Activated naive CD8-positive, alpha-beta T cell treated with anti-CD3 and anti-CD28 coated beads for 36 hours (primary cell): ENCODE measurements at places on chromosomes 7 and 10.

- DNase-seq: no peak
These were observed 3.0 kb upstream of the DNAAF5 start for GRCh38 chr7:723541-723940.

GRCh38 chr10:7786430-7786829 is 1.4 kb downstream of the KIN start:
- DNase-seq: no peak

DNA sequence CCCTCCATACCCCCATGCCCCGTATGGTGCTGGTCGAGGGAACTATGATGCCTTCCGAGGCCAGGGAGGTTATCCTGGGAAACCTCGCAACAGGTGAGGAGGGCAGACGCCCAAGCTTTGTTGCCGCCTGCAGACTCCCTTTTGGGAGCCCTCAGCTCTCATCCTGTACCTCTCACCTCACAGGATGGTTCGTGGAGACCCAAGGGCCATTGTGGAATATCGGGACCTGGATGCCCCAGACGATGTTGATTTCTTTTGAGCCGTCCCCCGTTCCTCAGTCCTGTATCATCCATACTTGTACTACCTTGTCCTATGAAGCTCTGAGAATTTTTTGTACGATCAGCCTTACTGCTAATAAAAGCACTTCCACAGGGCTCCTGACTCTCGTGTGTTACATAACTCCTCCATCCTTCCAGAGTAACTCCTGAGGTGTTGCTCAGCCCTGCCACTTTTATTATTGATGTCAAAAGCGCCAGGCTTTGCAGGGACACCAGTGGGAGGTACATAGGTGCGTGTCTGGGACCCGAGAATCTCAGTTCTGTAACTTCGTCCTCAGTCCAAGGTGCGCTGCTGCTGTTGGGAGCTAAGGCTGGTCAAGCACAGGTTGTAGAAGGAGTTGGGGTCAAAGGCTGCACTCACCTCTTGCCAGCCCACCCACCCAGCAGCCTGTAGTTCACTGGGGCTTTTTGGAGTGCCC is 1.1 kb downstream of the UFSP1 start:
- DNase-seq: no peak

- DNase-seq: no peak
These were observed 117.1 kb upstream of the PODXL start for GRCh38 chr7:131673576-131673975.

GRCh38 chr10:117366741-117367140 is 8.5 kb downstream of the PDZD8 start:
- DNase-seq: no peak

GRCh38 chr10:1264001-1264400 is 207.8 kb downstream of the WDR37 start:
- DNase-seq: no peak

- DNase-seq: no peak
These were observed 21.9 kb downstream of the UNC5B start for GRCh38 chr10:71234004-71234894.

DNA sequence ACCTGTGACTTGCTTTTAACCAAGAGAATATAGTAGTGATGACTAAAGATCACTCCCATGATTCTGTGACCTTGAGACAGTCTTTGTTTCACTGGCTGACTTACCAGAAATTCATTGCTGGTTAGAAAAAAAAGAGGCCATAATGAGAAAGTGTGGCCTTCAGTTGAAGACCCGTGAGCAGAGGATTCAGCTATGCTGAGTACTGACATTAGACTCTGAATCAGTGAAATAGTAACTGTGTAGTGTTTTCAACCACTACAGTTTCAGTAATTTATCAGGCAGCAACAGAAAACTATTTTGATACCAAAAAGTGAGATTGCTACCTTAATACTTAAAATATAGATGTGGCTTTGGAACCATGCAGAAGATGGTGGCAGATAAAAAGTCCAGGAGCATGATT is 298.0 kb upstream of the KCND2 start:
- no peak for DNase-seq
